ENCODE measurements at places on chromosomes 1 and 21.

DNA sequence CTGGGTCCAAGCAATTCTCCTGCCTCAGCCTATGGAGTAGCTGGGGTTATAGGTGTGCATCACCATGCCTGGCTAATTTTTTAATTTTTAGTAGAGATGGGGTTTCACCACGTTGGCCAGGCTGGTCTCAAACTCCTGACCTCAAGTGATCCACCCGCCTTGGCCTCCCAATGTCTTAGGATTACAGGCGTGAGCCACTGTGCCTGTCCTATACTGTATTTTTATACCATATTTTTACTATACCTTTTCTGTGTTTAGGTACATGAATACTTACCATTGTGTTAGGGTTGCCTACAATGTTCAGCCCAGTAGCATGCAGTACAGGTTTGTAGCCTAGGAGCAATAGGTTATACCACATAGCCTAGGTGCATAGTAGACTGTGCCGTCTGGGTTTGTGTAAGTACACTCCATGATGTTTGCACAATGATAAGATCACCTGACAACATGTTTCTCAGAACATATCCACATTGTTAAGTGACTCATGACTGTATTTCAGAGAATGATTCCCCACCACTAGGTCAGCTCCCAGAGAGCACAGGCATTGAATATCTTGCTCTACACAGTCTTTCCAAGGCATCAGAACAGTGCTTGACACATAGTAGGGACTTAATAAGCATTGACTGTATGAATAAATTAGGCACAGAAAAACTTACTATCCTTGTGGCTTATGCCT, 6.0 kb upstream of the CITED4 start:
- DNase-seq: no peak

DNA sequence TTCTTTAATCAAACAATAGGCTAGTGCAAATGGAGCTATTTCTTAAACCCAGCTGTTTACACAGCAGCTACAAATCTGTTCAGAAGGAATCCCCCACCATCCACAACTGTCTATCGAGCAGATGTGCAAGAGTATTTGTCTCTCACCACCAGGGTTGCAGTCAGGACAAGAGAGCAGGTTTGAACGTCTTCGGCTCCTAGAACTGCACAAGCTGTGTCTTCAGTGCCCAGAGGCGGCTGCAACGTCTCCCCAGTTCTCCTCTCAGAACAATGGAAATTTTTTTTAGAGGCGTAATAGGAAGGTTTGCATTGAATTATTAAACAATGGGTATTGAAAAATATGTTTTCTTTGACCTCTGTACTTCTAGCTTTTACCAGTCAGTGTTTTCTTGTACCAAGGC, 7.3 kb downstream of the OVAAL start:
- DNase-seq: no peak

DNA sequence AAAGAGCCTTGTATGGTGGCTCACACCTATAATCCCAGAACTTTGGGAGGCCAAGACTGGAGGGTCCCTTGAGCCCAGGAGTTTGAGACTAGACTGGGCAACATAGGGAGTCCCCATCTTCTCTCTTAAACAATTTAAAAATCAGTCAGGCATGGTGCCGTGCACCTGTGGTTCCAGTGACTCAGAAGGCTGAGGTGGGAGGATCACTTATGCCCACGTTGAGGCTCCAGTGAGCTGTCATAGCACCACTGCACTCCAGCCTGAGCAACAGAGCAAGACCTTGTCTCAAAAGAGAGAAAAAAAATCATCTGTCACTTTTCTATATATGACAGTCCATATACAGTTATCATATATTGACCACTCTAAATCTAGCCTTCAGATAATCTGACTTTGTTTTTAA, 658.3 kb downstream of the LTN1 start:
- DNase-seq: no peak

- no peak for DNase-seq
These were observed 124.0 kb downstream of the SYT2 start for GRCh38 chr1:202586018-202586821.

DNA sequence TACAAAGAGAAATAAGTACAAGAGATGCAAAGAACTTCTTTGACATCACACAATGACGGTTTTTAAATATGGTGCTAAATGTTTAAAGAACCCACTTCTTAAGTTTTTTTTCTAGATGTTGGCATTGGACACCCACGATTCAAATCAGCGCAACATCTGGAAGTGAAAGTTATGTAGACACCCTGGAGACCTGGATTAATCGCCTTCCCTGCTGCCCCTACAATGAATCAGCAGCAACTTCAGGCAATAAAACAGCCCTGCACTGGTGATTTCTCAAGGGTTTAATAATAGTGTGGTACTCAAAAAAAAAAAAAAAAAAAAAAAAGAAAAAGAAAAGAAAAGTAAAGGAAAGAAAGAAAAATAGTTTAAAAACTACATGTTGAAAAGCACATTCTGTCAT, 248.3 kb downstream of the NUF2 start:
- no peak for DNase-seq

DNA sequence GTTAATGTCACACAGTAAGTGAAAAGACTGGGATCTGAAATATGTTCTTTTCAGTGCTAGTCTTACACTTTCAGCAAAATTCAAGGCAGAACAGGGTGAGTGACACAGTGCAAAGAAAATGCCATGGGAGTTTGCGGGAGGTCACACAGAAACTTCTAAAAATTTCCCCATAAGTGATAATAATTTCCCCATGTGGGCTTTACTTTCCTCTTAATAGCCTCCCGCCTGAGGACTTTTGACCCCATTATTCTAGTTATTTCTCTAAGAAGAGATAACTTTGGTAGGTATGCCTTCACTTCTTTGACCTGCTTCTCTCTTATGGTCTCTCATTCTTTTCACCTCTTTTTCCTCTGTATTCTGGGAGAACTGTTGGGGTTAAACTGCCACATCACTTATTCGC, 8.1 kb upstream of the DNAH14 start:
- no peak for DNase-seq

All from CD4-positive, alpha-beta T cell treated with Interferon gamma for 1 hour (primary cell).